ENCODE measurements at places on chromosomes 4 and X.

- DNase-seq, result no peak
Observed at GRCh38 chr4:18404642-18405041, 383.1 kb upstream of the LCORL start.

- no peak for DNase-seq
Observed at GRCh38 chr4:22029803-22030202, 81.2 kb upstream of the KCNIP4 start.

- DNase-seq, result no peak
Observed at GRCh38 chr4:78395642-78396041, 155.9 kb upstream of the ANXA3 start.

DNA sequence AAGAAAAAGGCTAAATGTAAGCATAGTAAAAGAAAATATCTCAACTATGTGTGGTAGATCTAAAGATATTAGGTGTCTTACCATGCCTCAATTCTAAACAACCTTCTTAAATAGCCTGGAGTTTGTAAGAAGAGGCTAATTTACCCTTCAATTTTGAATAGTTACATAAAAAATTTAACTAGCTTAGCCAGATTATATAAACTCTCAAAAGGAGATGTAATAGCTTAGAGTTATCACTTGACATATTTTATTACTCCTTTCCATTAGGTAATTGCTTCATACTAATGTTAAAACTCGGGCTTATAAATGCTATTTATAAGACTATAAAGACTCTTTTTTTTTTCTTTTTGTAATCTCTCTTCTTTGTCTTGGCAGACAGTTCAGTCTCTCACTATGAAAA, 297.5 kb upstream of the PABPC4L start:
- no peak for DNase-seq

DNA sequence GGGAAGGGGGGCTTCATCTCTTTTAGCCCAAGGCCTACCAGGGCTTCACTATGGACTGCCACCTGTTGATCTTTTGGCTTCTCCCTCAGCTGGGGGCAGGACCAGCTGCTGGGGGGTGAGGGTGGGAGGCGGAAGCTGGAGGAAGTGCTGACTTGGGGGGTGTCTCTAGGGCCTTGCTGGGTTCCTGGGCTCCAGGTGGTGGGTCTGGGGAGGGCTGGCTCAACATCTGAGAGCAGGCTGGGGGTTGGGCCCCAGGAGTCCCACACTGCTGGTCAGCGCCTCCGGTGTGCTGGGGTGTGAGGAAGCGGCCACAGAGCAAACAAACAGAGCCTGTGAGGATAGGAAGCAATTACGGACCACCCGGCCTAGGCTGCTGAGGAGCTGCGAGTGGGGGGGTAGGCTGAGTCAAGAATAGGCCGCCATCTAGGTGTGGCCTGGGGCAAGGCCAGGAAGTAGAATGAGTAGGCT, 85.7 kb downstream of the EFNB1 start:
- DNase-seq, result no peak

DNA sequence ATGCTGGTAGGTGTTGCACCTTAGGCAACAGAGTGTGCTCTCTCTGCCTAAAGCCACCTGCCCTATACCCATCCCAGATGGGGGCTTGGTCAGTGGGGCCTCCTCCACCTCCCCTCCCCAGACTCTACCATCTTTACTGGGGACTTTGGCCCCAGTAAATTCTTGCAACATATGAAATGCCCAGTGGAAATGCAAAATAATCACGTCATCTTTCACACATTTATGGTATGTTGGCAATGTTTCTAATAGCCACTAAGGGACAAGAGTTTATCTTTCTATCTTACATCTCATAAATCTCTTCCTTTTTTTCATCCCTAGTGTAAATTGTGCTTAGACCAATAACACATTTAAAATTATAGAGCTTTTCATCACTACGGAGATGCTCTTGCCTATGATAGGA, 103.0 kb upstream of the MAML3 start:
- no peak for DNase-seq

DNA sequence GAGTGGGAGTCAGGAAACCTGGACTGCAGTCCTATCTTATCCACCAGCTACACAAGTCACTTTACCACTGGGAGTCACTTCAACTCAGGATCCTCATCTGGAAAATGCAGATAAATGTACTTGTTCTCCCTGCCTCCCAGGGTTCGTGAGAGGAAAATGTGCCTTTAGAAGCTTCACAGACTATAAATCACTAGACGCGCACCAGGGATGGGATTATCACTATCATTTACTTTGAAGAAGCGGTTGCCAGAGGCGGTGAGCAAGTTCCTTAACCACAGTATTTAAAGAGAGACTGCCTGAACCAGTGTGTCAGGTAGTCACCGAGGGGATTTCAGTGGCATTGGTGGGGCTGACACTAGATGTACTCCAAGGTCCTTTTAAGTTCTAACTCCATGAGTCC, 219.5 kb downstream of the HS6ST2 start:
- no peak for DNase-seq

DNA sequence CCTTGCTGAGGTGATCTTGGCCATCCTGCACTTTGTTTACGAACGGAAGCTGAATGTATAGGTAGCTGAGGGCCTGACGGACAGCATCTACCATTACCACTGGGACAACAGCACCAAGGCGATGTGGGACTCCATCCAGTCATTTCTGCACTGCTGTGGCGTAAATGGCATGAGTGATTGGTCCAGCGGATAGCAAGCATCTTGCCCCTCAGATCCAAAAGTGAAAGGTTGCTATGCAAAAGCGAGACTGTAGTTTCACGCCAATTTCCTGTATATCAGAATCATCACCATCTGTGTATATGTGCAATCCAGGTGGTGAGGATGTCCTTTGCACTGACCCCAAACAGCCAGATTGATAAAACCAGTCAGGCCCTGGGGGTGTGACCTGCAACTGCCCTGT, 4.2 kb upstream of the PYURF start:
- DNase-seq, result no peak

DNA sequence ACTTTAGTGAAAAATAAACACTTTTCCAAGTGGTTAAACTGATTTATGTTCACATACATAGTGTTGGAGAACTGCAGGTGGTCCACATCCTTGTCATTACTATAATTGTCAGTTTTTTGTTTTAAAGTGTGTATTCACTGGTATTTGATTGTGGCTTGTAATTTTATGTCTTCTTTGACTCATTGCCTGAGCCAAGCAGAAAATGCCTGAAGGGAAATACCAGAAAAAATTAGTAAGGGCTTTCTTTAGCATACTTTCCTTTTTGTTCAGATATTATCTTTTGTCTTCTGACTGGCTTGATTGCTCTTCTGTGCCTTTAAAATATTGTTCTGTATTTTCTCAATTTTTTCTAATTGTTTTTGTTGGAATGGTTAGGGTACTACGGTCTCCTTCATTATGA, 981.3 kb downstream of the C4orf33 start:
- DNase-seq, result no peak

DNA sequence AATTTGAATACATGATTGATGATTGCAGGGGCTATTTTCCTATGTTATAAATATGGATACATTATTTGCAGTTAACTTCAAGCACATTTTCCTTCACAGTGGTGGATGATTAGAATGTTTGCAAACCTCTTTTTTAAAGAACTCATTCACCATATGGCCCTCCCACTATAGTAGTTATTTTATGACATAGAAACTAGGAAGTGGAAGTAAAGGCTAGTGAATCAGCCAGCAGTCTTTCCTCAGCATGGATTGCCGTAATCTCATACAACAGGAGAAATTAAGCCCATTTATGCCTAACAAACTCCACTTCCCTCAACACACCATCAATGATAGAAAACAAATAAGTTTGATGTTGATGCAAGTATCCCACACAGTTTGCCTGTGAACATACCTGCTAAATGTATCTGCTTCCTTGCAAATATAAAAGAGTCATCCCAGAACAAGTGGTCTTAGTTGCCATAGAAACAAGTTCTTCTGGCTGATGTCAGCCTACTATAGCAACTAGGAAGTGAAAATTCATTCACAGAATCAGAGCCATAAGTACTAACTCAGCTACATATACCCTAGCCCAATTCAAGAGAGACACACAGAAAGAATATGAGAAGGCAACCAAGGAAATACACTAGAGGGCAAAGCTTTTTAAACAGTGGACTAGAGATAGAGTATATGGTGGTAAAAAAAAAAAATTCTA, 100.9 kb upstream of the RADX start:
- DNase-seq, result no peak

DNA sequence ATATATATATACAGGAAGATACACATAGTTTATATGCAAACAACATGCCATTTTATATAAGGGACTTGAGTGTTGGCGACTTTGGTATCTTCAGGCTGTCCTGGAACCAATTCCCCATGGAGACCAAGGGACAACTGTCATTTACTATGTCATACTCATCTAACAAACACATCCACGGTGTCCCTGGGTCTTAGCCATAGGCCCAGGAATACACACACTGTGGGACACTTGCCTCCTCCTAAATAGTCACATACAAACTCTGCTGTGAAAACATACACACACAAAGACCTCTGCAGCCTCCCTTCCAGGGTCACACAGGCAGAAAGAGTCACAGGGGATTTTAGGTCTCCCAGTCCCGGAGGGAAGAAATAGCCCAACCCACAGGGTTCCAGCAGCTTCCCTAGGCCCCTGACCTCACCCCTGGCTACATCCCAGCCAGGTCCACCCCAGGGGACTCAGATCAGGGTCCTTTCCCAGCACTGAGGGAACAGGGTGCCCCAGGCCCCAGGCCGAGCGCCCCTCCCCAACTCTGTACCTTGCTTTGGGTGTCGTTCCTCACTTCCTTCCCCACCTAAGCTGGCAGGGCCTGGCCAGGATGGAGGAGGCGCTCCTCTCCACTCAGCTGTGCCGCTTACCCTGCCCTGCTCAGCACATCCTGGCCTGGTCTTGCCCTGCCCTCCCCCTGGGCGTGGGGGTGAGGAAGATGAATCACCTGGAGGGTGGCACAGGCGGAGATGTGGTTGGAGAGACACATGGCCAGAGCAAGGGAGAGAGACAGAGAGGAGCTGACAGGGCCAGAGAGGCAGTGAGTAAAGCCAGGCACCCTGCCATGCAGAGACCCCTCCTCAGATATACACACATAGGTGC, 21.8 kb downstream of the FGD1 start:
- no peak for DNase-seq

DNA sequence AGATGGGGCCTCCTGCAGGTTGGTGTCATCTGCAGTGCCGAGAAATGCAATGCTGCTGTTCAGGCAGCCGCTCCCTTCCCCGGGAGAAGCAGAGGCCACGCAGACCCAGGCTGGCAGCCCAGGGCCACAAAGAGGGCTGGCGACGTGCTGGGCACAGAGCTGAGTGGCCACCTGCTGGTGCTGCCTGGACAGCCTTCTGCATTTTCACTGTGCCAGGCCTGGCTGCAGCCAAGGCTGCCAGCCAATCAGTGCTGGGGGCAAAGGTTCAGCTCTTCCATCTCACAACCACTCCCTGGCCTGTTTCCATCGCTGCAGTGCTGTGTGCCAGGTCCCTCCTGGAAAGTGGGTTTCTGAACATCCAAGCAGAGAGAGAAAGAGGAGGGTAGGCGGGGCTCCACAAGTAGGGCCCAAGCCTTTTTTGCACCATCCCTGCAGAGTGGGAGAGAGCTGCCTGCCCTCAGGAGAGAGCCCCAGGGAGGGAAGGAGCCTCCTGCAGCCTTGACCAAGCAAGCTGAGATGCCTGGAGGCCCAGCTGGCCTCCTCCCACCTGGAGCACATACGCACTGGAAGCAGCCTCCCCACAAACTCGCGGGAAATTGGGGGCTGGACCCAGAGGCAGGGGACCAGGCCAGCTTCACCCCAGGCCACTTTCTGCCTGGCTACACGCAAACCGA, 20.1 kb downstream of the ADRA2C start:
- no peak for DNase-seq

DNA sequence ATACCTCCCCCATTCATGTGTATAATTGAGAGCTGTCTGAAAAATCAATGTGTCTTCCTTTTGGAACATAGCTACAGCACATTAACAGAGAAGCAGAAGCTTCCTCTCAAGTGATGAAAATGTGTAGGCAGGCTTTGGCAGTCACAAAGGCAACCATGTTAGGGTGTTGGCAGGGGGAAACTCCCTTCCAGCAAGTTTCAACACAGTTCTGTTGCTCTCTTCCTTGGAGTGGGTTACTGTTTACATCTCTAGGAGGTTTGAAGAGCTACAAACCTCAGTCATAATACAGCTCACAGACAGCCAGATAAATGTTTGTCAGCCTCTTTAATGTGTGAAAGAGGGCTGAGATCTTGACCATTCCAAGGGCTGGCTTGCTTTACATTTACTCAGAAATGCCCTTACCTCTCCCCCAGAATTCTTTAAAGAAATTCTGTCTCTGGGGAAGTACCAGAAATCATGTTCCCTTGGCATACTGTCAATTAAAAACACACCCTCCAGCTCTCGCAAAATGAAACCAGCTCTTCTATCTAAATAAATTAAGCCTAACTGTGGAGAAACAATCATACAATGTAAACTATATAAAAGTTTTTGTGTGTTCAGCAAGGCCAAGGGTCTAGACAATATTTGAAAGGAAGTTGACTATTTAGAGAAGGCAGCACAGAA, 18.9 kb downstream of the ZBTB33 start:
- no peak for DNase-seq

DNA sequence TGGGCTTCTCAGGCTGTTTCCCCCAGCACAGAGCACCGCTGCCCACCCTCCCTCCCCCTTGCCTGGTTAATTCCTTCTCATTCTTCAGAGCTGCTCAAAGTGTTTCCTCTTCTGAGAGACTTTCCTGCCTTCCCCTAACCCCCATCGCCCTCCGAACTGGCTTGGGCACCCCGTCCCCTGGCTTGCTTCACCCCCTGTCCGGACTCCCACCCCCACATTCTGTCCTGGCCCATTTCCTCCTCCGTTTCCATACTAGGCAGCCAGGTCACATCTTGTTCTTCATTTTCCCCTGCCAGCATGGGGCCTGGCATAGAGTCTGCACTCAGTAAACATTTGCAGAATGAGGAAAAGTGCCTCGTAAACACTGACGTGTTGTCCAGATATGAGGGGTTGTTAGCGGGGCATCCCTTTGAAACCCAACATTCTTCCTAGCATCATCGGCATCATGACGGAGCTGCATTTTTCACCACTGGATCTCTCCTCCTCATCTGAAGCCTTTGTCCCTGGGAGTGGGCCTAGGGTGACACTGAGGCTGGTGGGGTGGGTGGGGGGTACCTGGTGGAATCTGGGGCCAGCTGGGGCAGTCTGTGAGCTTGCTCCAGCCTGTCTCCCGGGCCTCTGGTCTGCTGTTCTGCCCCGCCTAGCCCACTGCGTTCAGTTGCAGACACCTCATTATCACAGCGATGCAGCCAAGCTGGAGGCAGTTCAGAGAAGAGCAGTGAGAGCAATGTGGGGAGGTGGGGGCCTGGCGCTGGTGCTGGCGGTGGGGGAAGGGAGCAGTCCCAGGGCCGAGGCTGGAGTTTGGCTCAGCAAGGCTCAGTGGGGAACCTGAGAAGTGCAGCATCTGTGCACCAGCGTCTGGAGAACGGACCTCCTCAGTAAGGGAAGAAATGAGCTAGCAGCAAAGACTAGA, 149.4 kb upstream of the PJA1 start:
- peak; percentile 42 for DNase-seq

- DNase-seq, result no peak
Observed at GRCh38 chr4:163611182-163611581, 116.7 kb downstream of the TMA16 start.

DNA sequence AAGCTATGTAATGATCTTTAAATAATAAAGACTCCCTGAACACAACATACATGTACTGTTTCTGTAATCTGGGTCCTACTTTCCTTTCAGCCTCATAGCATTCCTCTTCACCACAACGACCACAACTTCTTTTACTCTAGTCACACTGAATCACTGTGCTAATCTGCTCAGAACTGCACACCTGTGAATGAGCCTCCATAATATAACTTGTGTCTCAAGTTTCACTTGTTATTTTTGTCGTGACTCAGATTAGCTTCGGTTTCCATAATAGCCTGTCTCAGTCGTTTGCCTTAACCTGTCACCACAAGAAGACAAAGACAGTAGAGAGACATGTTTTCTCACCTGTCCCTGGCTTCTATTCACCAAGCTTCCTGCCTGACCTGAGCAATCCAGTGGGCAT, 61.8 kb downstream of the MAGED1 start:
- no peak for DNase-seq

All from NCI-H524 (cell line).